ENCODE measurements at places on chromosomes 2 and 18. TPM values are rescaled to one million over a fixed set of nuclear protein-coding genes. Genes with fewer than 3 reads are reported as not detected.

DNA sequence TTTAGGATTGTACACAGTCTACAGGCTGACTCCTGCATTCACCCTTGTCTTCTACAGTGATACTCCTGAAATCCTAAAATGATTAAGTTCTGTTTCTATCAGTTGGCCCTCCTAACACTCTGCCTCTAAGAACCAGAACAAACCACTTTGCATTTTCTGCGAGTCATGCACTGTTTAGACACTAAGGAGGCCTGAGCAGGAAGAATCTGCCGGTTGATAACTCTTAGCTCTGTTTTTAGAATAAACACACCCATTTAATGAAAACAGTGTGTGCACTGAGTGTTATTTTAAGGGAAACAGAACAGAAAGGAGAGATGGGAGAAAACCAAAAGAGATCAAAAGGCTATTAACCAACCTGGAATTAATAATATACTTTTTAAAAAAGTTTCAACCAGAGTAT is 22.9 kb upstream of the SSB start:
- DNase-seq, result peak; percentile 41

GRCh38 chr2:222193328-222193983 is 105.3 kb downstream of the PAX3 start:
- peak; percentile 93 for DNase-seq

GRCh38 chr2:144550084-144550483 is 30.2 kb upstream of the ZEB2 start:
- DNase-seq, result no peak

- DNase-seq, result no peak
Observed at GRCh38 chr18:8947566-8947965, 154.9 kb upstream of the NDUFV2 start.

Gene RAB17
- 1.2 TPM for total RNA-seq

All from umbilical cord (tissue), 2 donors.